ENCODE measurements at places on chromosomes 5 and 9. TPM values are rescaled to one million over a fixed set of nuclear protein-coding genes. Genes with fewer than 3 reads are reported as not detected.

Gene SNX18
- total RNA-seq = 37.5 TPM

Gene CDC26
- total RNA-seq = 25.5 TPM

DNA sequence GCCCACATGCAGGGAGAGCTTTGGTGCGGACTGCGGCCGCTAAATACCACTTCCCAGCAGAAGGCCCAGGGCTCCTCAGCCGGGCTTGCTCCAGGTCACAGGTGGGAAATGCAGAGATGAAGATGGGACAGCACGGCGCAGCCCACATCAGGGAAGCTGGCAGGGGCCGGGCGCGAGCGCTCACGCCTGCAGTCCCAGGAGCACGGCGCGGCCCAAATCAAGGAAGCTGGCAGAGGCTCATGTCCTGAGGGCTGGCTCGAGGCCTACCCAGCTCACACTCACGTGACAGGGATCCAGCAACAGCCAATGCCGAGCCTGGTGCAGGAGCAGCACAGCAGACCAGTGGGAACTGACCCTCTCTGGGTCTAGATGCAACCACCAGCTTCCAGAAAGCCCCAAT lies 16.3 kb downstream of the LPCAT1 start:
- DNase-seq = no peak

DNA sequence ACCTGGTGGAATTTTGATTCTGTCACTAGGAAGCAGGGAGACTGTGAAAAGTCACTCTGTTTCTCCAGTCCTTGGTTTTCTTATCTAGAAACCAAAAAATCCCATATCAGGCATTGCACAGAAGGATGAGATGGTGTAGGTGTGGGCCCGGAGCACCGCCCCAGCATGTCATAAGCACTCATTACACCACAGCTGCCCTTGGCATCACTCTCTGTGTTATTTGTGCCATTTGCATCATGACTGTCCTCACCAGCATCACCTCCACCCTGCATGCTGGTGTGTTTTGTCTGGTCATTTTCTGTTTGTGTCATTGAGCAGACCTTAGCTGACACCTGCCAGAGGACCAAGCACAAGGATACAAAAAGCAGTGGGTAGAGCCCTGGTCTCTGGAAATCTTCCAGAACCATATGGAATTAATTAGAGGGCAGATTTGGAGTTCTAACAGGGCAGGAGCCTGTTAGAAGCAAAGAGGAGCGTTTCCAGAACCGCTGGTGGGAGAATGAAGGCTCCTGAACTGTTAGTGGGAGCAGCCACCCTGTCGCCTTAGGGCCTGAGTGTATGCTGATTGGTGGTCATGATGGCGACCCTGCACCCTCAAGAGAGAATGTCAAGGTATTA lies 99.3 kb downstream of the AMBP start:
- DNase-seq = no peak

DNA sequence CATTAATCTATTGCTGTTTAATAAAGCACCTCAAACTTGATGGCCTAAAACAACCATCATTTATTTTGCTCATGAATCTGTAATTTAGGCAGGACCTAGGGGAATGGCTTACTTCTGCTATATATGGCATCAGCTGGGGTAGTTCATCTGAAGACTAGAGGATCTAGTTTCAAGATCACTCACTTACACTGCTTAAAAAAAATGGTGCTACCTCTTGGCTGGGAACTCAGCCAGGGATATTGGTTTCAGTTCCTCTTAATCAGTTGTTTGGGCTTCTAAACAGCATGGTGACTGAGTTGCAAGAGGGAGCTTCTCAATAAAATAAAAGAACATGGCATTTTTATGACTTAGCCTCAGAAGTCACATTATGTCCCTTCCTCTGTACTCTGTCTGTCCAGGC lies 142.0 kb downstream of the FAM114A2 start:
- no peak for DNase-seq

- no peak for DNase-seq
These were observed 52.1 kb downstream of the RGS7BP start for GRCh38 chr5:64557911-64558310.

Gene SPINK4
- not detected for total RNA-seq

GRCh38 chr5:149731332-149731616 lies 1.2 kb downstream of the PPARGC1B start:
- no peak for DNase-seq

DNA sequence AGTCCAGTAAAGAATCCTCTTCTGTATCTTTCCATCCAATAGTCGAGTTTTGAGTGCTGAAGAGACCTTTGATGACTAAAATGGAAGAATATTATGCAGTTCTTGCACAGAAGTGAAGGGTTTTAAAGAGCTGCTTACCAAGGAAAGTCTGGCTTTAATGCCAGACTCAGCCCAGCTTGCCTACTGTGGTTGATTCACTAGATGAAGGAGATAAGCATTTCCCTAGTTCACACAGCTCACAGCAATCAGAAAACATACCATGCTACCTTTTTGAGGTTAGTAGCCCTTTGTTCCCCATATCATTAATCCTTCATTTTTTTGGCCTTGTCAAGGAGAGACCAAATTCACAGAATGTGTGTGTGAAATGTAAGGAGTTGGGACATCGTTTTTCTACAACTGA lies 15.3 kb downstream of the IFNA5 start:
- no peak for DNase-seq

DNA sequence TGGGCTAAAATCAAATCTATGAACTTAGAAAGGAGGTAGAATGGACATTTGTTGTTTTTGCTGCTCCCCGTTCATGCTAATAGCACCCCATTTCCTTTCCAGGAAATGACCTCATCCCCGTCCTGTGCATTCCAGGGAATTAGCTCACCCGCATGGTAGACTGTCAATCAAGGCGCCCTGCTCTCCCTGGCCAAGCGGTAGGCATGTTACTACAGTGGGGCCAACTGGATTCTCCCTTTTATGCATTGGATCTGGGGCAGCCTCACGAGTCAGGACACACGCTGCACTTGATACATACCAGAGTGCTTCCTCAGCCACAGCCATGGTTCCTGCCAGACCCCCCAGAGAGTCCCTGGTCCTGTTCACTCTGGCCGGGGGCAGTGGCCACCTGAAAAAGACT lies 111.0 kb upstream of the PTCH1 start:
- DNase-seq = no peak

DNA sequence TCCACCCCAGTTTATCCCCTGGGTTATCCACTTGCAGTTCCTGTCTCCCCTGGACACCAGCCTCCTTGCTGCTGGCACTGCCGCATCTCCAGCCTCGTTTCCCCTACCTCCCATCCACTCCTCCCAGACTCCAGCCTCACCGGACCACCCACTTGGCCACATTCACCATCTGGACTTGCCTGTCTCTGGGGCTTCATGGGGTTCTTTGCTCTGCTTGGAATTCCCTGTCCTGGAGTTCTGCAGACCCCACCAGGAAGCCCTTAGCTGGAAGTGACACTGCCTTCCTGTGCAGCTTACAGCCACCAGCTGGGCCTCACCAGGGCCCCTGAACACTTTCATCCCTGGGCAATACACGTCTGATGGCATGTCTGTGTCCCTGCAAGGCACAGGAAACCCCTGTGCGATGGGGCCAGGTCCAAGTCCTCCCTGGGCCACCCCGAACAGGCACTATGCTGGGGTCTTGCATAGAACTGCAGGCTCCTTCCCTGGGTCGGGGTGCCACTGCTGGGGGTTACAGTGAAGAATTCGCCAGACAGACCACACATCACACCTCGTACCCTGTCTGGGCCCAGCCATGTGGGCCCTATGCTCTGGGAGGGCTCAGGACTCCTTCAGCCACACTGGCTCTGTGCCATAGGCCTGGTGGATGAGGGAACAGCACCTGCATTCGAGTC lies 3.0 kb downstream of the FLT4 start:
- no peak for DNase-seq

GRCh38 chr5:55191165-55191564 lies 18.2 kb upstream of the CDC20B start:
- DNase-seq = no peak

DNA sequence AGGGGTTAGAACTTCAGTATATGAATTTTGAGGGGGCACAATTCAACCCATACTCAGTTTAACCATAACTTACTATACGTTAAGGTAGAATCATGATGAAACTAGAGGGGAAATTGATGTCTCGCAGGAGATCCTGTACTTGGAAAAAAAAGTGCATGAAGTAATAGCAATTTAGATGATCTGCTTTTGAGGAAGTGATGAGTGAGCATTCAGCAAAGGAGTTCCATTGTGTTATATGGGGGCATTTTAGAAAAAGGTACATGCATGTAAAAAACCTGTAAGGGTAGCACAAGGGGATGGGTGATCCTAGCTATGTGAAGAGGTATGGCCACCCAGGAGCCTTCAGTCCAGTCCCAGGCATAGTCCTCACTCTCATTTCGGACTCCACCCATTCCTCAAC lies 14.8 kb upstream of the TMC1 start:
- DNase-seq = no peak

DNA sequence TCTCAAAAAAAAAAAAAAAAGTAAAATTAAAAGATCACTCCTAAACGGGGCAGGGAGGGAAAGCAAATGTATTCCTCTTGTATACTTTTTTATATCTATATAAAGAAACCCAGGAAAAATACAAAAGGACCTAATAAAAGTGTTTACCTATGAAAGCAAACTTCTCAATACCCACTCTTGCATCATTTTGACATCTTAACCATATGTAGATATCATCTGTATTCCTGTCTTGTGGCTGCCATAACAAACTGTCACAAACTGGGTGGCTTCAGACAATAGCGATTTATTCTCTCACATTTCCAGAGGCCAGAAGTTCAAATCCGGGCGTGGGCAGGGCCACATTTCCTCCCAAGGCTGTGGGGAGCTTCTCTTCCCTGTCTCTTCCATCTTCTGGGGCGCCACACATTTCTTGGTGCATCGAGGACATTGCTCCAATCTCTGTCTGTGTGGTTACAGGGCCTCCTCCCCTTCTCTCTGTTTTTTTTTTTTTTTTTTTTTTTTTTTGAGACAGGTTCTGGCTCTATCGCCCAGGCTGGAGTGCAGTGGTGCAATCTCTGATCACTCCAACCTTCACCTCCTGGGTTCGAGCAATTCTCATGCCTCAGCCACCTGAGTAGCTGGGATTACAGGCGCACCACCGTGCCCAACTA lies 58.4 kb upstream of the IL17B start:
- no peak for DNase-seq

Gene KIF20A
- total RNA-seq = 0.37 TPM

Gene SOWAHA
- total RNA-seq = not detected

- DNase-seq = no peak
These were observed 145.9 kb downstream of the YIPF5 start for GRCh38 chr5:144024545-144024944.

DNA sequence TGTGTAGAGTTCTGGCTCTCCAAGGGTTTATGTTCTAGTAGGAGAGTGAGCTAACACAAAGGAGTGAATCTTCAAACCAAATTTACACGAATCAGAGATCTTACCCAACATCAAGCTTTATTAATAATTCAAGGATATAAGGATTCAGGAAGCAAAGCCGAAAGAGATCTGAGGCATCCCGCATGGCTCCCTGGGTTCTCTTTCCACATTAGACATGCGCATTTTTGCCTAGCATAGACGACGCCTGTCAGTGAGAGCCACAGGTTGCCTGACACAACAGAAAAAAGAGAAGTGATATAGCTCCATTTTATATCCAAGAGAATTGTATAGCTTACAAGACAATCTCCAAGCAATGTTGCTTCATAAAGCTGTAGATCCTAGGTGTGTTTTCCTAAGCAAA lies 52.6 kb downstream of the ESM1 start:
- DNase-seq = no peak

DNA sequence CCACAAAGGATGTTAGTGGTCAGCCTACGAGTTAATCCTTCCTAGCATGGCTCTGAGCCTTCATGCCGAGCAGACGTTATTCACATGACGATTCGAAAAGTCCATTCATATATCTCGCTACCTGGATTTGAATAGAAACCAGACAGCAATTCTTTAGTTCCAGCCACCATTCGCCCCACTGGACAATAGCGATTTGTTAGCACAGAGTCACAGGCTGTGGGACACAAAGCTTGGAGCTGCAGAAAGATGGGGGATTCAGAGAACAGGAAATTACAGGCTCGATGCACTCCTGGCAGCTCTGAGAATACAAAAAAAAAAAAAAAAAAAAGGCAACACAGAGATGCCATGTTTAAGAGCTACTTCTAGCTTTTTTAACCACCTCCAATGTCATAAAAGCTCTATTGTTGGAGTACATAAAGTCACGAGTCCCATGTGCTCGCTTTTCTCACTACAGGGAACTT lies 110.7 kb downstream of the NR6A1 start:
- no peak for DNase-seq

DNA sequence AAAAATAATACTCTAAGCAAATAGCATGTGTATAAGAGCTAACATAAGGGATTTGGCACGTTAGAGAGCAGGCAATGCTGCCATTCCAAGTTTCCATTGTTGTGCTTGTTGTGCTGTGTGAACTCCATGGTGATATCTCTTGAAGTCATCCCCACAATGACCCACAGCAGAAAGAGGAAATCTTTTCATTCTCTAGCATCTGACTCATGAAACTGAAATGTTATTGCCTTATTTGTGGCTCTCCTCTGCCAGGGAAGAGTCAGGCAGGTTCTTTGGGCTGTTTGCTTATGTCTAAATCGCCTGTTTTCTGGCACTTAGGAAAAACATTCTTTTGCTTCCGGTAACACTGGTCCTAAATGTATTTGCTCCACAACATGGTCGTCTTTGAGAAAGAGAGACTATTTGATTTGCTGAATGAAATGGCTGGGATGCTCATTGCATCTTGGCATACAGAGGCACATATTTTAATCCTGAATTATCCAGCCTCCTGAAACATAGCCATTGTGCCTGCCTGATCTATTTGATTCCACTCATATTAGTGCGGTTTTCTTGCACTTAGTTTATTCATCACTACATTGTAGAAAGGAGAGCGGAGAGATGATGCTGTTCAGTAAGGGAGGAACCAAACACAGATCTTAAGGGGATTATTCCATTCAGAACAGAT lies 188.8 kb downstream of the CSNK1G3 start:
- no peak for DNase-seq

- DNase-seq = no peak
These were observed 113.8 kb downstream of the MEF2C start for GRCh38 chr5:88769165-88769564.

Gene GMCL2
- total RNA-seq = not detected

Gene TMC1
- not detected for total RNA-seq

Gene PTGR1
- total RNA-seq = 54.4 TPM

- DNase-seq = no peak
These were observed 33.4 kb upstream of the TTC1 start for GRCh38 chr5:159975462-159976019.
